ENCODE measurements at places on chromosomes 1 and 21.

DNA sequence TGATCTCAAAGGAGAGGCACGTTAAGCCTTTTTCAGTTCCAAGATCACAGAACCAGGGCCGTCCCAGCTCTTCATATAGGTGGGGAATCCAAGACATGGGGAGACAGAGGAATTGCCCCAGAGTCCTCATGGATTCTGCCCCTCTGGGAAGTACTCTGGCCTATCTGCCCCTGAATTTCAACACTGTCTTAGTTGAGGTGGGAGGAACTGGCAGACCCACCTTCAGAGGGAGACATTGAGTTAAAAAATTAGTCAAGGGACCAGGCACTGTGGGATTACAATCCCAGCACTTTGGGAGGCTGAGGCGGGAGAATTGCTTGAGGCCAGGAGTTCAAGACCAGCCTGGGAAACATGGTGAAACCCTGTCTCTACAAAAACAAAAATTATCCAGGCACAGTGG lies 2.1 kb upstream of the KNCN start:
- DNase-seq: no peak

DNA sequence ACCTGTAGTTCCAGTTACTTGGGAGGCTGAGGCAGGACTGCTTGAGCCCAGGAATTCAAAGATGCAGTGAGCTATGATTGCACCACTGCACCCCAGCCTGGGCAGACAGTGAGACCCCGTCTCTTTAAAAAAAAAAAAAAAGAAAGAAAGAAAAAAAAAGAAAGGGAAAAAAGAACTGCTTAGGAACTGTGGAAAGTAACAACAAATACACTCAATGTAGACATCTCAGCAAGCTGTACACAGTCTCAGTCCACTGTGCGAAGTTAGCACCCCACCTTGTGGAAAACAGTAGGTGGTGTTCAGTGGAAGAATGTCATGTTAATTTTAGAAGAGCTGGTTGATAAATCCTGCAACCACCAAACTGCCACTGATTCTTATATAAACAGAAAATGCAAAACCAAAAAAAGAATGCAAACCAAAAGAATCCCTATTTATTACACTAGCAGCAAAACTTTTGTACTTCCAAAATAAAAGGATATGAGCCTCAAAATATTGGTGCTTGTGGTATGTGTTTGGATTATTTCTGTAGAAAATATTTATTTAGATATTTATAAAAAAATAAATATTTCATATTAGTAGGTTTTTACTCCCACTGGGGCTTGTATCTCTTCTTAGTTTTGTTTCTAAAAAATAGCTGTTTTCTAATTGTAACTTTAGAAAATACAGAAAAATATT lies 31.1 kb downstream of the ALG14 start:
- no peak for DNase-seq

- no peak for DNase-seq
These were observed 941 bp downstream of the ARNT start for GRCh38 chr1:150875197-150876118.

DNA sequence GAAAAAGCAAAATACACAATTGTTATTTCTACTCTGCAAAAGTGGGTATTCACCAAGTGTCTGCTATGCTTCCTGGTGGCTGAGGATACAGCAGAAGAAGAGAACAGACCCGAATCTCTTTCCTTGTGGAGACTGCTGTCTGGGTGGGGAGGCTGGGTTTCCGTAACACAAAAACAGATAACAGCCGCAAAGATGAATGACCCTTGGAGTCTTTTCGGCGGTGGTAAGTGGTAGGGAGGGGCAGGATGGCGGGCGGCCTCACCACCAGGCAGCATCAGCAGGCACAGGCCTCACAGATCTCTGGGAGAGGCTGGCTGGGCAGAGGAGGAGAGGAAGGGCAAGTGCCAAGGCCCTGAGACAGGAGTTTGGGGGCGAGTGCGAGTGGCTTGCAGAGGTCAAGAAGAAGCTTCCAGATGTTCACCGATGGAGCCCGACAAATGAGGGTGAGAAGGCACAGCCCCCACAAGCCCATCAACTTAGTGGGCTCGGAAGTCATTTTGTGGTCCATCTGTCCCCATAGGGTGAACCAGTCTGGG lies 164.2 kb downstream of the RHOU start:
- DNase-seq: no peak

- peak; percentile 44 for DNase-seq
These were observed 591 bp downstream of the KCTD3 start for GRCh38 chr1:215567491-215568298.

GRCh38 chr1:228291906-228292608 lies 84.2 kb downstream of the OBSCN start:
- no peak for DNase-seq

DNA sequence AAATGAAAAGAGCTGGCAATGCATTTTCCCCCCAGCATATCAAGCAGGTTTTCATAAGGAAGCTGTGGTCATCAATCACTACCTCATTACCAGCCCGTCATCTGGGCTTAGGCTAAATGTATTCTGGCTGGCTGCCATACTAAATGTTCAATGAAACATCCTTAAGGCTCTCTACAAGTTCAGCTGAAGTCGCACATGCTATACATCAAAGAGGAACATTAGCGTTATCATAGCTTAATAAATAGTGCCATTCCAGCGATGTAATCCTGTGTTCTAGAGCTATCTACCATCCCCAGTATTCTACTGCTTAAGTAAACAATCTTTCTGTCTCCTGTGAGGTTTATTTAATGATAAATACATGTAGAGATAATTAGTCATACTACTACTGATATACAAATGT lies 288.8 kb downstream of the DPYD start:
- no peak for DNase-seq

- no peak for DNase-seq
These were observed 144.0 kb upstream of the CXADR start for GRCh38 chr21:17368748-17369363.

GRCh38 chr1:101244842-101245241 lies 8.0 kb downstream of the S1PR1 start:
- no peak for DNase-seq

- DNase-seq: no peak
These were observed 101.2 kb upstream of the CD55 start for GRCh38 chr1:207219979-207220889.

DNA sequence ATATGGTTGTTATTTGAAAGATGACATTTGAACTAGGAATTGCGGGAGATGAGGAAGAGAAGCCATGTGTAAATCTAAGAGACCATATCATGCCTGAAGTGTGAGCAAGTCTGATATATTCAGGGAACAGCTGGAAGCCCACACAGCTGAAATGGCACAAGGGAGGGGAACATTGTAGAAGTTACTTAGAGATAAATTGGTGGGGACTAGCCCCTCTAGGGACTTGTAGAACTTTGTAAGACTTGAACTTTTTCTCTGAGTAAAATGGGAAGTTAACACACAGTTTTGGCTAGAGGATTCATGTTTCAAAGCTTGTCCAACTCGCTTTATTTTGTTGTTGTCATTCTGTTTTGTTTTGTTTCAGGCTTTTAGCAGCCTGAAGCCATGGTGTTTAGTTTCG lies 216.4 kb downstream of the FMN2 start:
- DNase-seq: no peak

DNA sequence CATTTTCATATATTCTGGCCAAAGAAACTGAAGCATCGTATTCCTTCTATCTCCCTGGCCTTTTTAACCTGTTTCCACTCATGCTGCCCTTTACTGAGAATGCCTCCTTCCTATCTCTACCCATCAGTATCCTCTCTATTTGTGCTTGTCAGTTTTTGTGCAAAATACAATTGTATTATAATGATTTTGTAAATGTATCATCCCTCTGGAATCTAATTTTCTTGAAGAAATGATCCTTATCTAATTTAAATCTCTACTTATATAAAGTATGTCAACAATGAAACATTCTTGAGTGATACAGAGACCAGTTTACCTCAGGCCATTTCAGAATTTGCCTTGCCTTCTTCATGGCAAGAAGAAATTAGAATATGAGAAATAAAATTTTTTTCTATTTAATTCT lies 59.0 kb upstream of the TEKT2 start:
- DNase-seq: no peak

DNA sequence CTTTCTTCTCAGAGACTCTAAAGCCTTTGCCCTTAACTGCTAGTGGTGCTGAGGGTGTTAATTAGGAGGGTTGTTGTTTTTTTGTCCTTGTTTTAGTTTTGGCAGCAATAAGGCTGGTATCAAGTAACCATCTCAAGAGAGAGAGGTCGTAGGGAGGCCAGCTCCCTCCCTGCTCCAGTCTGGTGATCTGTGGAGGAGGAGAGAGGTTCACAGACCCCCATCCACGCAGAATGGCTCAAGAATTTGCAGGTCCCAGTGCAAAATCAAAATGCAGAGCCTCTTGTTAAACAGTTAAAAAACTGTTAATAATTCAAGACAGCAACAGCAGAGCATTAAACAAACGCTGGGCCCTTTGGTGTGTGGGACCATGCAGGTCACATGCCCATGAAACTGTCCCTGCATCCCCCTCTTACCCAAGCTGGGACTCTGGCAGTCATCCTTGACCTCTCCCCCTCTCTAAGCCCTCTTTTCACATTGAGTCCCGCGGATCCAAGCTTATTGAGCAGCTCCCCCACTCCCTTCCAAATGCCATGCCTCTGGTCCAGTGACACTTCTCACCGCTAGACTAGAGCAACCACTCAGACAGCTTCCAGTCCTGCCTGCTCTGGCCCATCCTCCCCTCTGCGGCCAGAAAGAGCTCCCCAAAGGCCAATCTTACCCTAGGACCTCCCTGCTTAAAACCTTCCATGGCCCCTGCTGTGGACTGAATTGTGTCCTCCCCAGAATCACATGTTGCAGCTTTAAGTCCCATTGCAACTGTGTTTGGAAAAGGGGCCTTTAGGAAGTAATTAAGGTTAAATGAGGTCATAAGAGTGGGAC lies 47.7 kb upstream of the RPL11 start:
- DNase-seq: no peak

- DNase-seq: no peak
These were observed 171.6 kb downstream of the TRIM33 start for GRCh38 chr1:114339379-114339778.

GRCh38 chr1:30743584-30744059 lies 14.0 kb downstream of the LAPTM5 start:
- DNase-seq: no peak

DNA sequence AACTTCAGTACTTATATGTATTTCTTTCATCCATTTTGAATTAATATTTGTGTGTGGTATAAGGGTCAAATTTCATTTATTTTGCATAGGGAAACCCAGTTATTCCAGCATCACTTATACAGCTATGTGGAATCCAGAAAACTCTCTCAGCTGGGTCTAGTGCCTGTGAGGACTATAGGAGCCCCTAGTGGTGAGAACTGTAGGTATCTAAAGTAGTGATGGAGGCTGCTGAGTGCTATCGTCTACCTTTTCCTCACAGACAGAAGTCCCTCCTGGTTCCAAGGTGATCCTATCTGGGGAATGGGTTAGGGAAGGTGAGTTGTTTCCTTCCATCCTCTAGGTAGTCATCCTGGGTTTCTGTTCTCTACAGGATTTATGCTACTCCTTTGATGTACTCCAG lies 352.0 kb upstream of the C1orf87 start:
- DNase-seq: no peak

- no peak for DNase-seq
These were observed 61.6 kb downstream of the COL18A1 start for GRCh38 chr21:45466330-45467220.

DNA sequence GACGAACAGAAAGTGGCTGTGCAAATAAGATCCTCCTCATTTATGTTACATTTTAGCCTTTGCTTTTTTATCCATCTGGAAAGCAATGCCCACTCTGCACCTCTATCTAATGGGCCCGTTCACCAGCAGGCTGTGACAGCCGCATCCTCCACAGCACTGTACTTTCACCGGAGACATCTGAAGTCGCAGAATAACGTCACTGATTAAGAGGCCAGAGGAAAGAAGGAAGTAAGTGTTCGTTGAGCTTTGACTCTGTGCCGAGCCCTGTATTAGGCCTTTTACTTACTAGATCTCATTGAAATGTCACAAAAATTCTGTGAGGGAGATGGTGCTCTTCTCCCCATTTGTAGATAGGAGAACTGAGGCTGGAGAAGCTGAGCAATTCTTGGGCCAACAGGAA lies 62.3 kb downstream of the KAZN start:
- DNase-seq: no peak

Measured in stimulated activated naive B cell treated with anti-CD40 and anti-IgM and Interleukin-4, amounts not matched to agents 10 μg/mL and 1 μg/mL and 100 μg/mL, for 72 hours (primary cell).